Metanephros (tissue), 2 donors: ENCODE measurements at places on chromosomes 12 and 14. TPM values are rescaled to one million over a fixed set of nuclear protein-coding genes. Genes with fewer than 3 reads are reported as not detected.

Gene FAR2
- total RNA-seq: 24.6 TPM

Gene P3H3
- 29.5 TPM for total RNA-seq

Gene MSRB3
- 28.9 TPM for total RNA-seq

Gene PUS1
- total RNA-seq: 14.7 TPM

Gene CISTR
- not detected for total RNA-seq

Gene PPP1R1A
- 11.9 TPM for total RNA-seq

Gene ORMDL2
- 19.3 TPM for total RNA-seq

Gene HEATR5A
- total RNA-seq: 25.0 TPM

Gene AICDA
- 0.23 TPM for total RNA-seq

Gene ZFP36L1
- total RNA-seq: 392 TPM

Gene PTPRB
- total RNA-seq: 40.4 TPM

Gene GPR162
- 13.5 TPM for total RNA-seq

Gene KRT86
- not detected for total RNA-seq

Gene DCN
- total RNA-seq: 388 TPM

Gene TAS2R7
- total RNA-seq: not detected

Gene NANOG
- 0.06 TPM for total RNA-seq

Gene RILPL1
- total RNA-seq: 13.3 TPM

Gene CEBPE
- total RNA-seq: 1.1 TPM

Gene TSPAN11
- total RNA-seq: 6.2 TPM

Gene MSI1
- 4.8 TPM for total RNA-seq

Gene GZMH
- total RNA-seq: not detected

Gene MMAB
- 23.8 TPM for total RNA-seq

Gene KCNK10
- total RNA-seq: 0.12 TPM

Gene LGR5
- 7.5 TPM for total RNA-seq

Gene LDHB
- total RNA-seq: 593 TPM

Gene SLC4A8
- total RNA-seq: 3.0 TPM

Gene CCDC38
- total RNA-seq: not detected

Gene TRMT5
- total RNA-seq: 19.7 TPM

Gene KRT82
- not detected for total RNA-seq

Gene OR6C1
- not detected for total RNA-seq

Gene MYBPC1
- total RNA-seq: 337 TPM

Gene IL26
- not detected for total RNA-seq

Gene TAS2R42
- total RNA-seq: not detected

Gene TEX22
- total RNA-seq: 0.23 TPM

Gene G2E3
- total RNA-seq: 23.3 TPM

Gene CCDC197
- 0.23 TPM for total RNA-seq

Gene TOMM20L
- total RNA-seq: not detected

Gene OLR1
- total RNA-seq: 3.0 TPM

Gene KRT4
- total RNA-seq: 0.29 TPM

Gene APOLD1
- 24.1 TPM for total RNA-seq

Gene IL23A
- total RNA-seq: not detected

Gene OASL
- total RNA-seq: 0.70 TPM

Gene MMP19
- total RNA-seq: 1.5 TPM

Gene CD69
- total RNA-seq: 14.5 TPM

Gene EGLN3
- total RNA-seq: 37.1 TPM

Gene CPNE8
- total RNA-seq: 11.2 TPM

Gene FBXW8
- 17.9 TPM for total RNA-seq

Gene LRP1-AS
- not detected for total RNA-seq

Gene ERP27
- total RNA-seq: 14.0 TPM

Gene MIP
- not detected for total RNA-seq

Gene AKAP5
- total RNA-seq: 4.6 TPM

Gene NEUROD4
- total RNA-seq: not detected

Gene AQP2
- 339 TPM for total RNA-seq

Gene JDP2
- total RNA-seq: 29.1 TPM

Gene GPRC5A
- total RNA-seq: 12.3 TPM

Gene TAS2R50
- 7.0 TPM for total RNA-seq

Gene PLA2G1B
- not detected for total RNA-seq

Gene OVCH1
- 0.41 TPM for total RNA-seq
